ENCODE measurements at places on chromosomes 1 and 21.

DNA sequence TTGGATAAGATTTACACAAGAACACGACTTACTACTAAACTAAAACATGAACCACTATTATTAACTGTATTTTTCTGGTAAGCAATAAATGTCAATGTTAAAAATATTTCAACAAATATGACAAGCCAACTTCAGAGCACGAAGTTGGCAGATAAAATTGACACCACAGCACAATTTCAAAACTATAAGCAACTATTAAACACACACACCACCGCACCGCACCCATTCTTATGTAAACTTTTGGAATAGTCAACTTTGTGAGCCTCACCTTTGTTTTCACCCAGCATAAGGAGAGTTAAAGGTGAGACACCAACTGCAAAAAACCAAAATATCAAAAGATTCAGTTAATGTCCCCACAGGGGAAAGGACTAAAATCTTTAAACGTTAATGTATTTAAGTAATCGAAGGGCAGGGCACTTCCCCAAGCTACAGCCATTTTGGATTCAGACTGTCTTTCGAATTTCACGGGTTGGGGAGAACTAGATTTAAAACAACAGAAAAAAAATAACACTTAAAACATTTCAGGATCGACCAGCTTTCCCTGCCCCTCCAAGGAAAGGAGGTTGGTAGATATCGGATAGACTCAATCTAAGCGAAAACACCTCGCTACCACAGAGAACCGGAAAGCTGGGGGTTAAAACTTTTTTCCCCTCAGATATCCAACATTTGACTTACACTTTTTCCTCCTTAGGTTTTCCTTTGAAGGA lies 872 bp downstream of the GPBP1L1 start:
- no peak for DNase-seq

DNA sequence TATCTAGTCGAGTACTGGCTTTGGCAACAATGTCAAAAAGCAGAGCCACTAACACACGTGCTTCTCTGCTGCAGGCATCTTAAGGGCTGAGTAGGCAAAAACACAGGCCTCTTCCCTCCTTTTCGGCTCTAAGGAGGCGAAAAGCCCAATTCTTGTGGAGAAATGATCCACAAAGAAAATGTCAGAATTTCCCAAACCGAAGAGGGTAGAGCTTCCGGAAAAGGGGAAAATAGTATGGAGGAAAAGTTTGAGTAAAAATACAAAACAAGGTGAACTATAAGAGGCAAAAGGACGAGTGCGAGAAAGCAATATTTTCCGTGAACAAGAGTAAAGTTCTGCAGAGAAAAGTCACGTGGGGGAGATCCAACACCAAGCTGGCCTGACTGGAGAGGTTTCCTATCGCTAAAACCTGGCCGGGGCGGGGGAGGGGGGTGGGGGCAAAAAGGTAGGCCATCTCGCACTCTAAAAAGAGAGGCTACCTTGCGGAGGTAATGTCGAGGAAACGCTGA lies 551 bp downstream of the ZRANB2 start:
- DNase-seq = no peak

DNA sequence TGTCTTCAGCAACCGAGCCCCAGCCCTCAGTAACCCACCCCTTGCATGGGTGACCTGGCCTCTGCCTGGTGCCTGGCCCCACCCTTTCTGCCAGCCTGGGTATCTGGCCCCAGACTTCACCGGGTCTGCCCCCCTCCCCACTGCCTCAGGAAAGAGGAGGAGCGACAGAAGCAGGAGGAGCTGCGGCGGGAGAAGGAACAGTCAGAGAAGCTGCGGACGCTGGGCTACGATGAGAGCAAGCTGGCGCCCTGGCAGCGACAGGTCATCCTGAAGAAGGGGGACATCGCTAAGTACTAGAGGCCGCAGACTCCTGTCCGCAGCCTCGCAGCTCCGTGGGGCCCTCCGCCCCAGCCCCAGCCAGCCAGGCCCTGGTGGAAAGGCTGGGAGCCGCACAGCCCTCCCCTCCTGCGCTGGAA lies 6.1 kb downstream of the TNFRSF25 start:
- peak; percentile 77 for DNase-seq

- no peak for DNase-seq
These were observed 7.0 kb upstream of the MAST2 start for GRCh38 chr1:45796381-45796780.

DNA sequence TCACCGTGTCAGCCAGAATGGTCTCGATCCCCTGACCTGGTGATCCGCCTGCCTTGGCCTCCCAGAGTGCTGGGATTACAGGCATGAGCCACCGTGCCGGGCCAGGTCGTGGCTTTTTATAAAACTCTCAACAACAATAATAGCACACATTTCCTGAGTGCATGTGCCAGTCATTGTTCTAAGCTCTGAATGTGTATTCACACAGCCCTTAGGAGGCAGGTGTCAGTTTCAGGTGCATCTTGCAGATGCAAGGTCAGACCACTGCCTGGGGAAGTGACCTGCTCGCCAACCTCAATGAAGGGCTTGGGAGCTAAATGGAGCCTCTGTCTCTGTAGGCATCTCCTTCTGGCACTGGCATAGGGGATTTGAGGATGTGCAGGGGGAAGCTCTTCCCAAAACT lies 1.6 kb upstream of the LEFTY2 start:
- DNase-seq = no peak

DNA sequence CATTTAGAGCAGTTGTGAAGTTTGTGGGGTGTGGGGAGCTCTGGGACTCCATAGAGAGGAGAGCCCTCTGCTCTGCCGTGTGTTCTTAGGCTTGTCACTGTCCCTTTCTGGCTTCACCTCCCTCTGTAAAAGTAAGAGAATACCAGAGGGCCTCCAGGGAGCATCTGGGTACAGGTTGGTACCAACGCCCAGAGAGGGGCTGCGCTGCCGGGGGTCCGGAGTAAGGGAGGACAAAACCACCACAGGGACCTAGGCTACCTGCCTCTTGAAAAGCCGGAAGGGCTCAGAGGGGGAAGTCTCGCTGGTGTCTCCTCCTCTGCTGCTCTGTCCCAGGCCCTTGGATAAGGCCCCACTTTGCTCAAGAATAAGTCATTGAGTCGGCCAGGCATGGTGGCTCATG lies 3.1 kb upstream of the TINAGL1 start:
- no peak for DNase-seq

DNA sequence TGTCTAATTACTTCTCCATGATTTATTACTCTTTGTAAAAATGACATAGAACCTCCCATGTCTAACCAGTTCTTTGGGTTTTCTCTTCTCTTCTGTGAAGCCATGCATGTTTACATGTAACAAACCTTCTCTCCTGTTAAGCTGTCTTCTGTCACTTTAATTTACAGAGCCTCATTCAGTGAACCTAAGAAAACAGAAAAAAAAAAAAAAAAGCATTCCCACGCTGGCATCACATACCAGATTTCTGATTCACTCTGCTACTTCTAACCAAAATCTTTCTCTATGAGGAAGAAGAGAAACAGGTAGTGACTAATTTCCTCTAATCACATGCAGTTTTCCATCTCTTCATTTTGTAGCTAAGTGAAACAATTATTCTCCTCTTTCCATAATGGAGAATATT lies 141.4 kb upstream of the CXADR start:
- no peak for DNase-seq

GRCh38 chr1:167082511-167083027 lies 7.6 kb downstream of the GPA33 start:
- DNase-seq = no peak

GRCh38 chr1:24481843-24482610 lies 20.6 kb upstream of the RCAN3 start:
- peak; percentile 75 for DNase-seq

GRCh38 chr1:41566969-41567368 lies 82.5 kb upstream of the EDN2 start:
- no peak for DNase-seq

DNA sequence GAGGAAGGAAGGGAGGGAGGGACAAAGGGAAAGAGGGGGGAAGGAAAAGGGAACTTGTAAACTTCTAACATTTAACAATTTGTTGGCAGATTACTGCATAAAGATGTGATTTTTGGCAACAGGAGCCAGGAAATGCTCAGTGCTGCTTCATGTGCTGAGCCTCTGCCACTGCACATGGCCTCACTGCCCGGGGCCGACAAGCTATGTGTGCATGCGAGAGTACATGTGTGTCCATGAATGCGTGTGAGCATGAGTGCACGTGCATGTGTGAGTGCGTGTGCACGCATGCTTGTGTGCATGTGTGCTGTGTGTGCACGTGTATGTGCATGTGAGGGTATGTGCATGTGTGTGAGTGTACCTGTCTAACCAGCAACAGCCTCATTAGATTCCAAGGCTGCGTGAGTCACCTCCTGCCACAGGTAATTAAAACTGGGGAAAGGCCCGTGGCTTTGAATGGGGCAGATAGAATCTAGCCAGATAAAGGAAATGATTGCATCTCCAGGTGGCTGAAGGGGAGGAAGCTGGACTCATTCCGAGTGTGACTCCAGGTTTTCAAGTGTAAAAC lies 41.4 kb upstream of the TSPEAR start:
- DNase-seq = no peak

GRCh38 chr1:205672970-205673369 lies 7.3 kb downstream of the SLC45A3 start:
- no peak for DNase-seq

DNA sequence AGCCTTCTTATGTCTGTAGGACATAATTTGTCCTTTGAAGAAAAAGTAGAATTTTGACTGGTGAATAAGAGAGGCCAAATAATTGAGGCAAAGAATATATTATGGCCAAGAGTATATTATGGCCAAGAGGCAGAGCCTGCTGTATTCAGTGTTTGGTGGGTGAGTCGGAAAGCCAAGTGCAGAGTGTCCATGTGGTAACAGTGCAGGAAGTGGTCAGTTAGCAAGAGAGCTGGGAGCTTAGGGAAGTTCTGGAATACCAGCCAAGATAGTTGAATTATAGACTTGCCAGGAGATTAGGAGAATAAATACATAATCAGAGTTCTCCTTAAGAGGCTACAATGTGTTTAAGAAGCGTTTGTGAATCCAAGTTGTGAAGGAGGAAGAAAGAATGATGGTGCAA lies 131.5 kb upstream of the LMO4 start:
- no peak for DNase-seq

DNA sequence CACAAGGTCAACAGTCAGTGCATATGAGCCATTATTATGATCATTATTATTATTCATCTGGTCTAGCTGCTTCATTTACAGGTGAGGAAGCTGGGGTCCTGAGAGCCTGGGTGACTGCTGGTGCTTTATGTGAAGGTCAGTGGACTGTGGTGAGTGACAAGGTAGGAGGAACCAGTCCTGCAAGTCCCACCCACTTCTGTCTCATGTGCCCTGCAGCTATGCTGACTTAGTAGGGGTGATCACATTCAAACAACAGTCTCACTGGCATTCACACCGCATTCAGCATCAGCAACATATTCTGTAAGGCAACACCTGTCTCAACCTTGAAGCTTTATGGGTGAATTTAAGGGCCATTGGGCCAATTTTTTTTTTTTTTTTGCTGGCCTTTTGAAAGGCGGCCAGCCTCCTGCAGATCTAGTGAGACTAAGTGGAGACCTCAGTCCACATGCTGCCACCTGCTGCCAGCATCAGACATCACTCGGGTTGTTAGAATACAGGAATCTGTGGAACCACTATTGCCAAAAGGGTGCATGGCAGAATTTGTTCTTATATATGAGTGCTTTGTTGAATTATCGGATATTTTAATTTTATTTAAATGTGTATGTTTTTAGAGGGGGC lies 59.9 kb upstream of the CACNA1E start:
- DNase-seq = no peak

DNA sequence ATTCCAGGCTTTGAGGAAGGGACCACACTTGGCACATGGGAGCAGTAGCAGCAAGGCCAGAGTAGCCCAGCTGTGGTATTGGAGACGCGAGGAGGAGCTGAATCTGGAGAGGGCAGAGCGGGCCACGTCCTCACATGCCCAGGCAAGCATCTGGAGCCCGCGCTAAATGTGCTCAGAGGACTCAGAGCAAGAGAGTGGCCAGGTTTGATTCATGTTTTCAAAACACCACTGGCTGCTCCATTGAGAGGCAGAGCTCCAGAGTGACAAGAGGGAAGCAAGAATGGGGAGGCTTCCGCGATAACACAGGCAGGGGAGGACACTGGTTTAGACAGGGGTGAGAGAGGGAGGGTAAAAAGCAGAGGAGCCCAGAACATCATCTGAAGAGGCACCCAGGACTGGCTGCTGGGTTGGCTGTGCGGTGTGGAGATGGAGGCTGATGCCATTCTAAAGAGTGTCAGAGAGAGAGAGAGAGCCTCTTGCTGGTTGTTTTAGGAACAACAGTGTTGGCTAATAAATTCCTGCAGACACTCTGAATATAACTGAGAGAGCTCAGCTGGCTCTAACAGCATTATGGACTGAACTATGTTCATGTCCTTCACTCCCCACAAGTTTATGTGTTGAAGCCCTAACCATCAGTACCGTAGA lies 32.3 kb downstream of the RCAN1 start:
- DNase-seq = no peak

DNA sequence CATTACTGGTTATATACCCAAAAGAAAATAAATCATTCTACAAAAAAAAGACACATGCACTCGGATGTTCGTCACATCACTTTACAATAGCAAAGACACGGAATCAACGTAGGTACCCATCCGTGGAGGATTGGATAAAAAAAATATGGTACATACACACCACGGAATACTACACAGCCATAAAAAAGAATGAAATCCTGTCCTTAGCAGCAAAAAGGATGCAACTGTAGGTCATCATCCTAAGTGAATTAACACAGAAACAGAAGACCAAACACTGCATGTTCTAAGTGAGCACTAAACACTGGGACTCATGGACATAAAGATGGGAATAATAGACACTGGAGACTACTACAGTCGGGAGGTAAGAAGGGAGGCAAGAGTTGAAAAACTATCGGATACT lies 148.6 kb downstream of the CHD1L start:
- no peak for DNase-seq

- DNase-seq = no peak
These were observed 32.3 kb upstream of the LRRC8C start for GRCh38 chr1:89600451-89601224.

- peak; percentile 77 for DNase-seq
These were observed 580 bp downstream of the RBM34 start for GRCh38 chr1:235160383-235160956.

Data from natural killer cell (primary cell).